ENCODE measurements at places on chromosomes 3 and 15. TPM values are rescaled to one million over a fixed set of nuclear protein-coding genes. Genes with fewer than 3 reads are reported as not detected.

CSPG5 gene
- total RNA-seq: 0.18 TPM

TMEM207 gene
- total RNA-seq: not detected

PRR20G gene
- total RNA-seq: not detected

DAZL gene
- total RNA-seq: not detected

TERC gene
- total RNA-seq: 0.75 TPM

DNA sequence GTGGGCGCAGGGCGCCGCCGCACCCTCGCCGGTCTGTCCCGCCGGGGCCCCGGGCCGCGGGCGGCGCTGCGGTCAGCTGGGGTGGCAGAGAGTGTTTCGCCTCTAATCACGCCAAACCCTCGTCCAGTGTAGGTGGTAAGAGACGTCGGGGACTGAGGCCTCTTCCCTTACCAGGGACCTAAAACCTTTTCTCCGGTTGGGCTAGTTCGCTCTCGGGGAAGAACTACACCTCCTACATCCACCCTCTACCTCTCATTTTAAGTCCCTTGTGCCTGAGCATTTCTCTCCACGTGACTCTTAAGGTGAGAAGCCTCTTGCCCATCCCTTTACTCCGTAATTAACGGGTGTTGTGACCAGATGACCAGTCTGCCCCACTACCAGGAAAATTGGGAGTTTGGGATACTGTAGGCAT, 520 bp downstream of the TMEM42 start:
- no peak for DNase-seq

GRCh38 chr3:168534761-168535160, 439.0 kb upstream of the GOLIM4 start:
- DNase-seq: no peak

DNA sequence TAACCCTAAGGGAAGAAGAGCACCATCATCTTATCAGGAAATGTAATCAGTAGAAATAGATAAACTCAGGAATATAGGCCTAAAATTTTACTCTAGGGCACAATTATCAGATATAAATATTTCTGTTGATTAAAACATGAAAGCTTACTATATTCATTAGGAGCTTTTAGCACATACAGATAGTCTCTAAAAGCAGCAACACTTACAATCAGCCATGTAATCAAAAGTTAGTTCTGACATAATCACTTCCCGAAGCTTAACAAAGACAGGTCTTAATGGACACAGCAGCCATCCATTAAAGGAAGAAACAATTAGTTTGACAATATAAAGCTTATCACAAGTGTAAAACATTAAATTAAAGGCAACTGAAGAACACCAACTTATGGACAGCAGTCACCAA, 30.6 kb downstream of the DCLK3 start:
- no peak for DNase-seq

DNA sequence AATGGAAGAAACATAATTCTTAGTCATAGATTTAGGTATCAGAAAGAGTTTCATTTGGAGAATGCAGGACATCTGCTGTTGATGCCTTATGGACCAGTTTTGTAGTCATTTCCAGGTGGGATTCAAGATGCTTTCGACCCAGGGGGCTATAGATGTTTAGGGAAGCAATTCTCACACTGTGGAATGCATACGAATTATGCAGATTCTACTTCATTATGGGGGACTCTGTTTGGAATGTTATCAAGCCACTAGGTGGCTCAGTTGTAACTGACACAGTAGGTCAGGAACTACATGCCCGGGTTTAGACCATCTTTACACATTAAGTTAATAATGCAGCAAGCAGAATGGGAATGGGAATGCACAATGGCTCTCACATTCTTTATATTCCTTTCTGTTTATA, 1359.8 kb downstream of the ZPLD1 start:
- no peak for DNase-seq

DNA sequence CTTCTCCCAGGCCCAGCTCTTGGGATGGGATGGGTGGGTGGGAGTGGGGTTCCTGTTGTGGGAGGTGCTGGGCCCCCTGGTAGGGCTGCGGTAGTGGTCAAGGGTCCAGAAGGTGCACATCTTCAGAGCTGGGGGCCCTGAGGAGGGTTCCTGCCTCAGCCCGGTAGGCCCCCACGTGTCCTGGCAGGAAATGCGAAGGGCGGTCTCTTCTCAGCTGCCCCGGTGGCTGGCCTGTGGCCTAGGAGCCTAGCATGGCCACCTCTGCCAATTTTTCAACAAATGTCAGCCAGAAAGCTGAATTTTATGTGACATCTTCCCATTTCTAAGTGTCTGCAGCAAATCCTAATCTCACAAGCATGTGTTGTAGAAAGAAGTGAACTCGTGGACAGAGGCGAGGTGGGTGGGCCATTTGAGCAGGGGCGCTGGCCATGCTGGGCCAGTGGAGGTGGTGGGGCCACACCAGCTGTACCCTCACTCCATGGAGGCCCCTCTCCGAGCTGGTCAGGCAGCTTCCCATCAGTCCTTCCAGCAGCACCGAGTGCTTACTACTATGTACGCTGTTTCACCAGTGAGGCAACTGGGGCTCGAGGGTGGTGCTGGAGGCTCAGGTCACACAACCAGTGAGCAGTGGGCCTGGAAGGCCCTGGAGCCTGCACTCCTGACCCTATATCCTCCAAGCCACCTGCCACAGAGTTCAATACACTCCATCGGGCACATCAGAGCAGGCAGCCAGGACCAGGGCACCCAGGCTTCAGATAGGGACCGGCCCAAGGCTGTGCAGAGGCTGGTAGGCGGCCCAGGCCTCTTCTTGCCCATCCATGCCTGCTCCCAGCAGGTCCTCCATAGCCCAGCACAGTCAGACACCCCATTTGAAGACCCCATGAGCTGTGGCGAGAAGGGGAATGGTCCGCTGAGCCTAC, 23.2 kb downstream of the FBLN2 start:
- peak; percentile 55 for DNase-seq

DNA sequence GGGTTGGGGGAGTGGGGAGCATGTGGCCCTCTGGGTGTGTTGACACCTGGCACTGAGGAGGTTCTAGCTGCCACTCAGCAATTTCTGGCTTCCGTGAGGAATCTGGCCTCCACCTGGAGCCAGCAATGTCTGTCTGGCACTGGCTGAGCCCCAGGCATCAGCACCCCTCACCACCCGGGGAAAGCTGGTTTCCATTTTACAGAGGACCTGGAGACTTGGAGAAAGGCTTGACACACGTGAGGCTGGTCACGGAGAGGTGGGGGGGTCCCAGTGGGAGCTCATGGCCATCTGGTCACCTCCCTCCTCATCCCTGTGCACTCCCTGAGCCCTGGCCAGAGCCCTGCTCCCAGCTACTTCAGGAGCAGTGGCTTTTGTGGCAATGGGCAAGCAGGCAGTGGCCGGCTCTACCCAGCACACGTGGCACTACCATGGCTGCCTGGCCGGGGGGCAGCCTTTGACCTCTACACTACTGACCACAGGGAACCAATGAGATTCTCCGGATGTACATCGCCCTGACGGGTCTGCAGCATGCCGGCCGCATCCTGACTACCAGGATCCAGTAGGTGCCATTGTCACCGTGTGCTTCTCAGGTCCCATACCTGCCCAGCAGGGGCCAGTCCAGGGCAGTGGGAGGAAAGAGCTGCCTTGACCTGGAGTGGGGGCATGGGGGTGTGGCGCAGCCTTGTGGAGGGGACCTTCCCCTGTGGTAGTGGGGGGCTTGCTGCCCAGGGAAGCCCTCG, 28.5 kb downstream of the ACAD9 start:
- DNase-seq: no peak

- no peak for DNase-seq
Measured at GRCh38 chr15:69853544-69853951, 244.2 kb downstream of the TLE3 start.

DNA sequence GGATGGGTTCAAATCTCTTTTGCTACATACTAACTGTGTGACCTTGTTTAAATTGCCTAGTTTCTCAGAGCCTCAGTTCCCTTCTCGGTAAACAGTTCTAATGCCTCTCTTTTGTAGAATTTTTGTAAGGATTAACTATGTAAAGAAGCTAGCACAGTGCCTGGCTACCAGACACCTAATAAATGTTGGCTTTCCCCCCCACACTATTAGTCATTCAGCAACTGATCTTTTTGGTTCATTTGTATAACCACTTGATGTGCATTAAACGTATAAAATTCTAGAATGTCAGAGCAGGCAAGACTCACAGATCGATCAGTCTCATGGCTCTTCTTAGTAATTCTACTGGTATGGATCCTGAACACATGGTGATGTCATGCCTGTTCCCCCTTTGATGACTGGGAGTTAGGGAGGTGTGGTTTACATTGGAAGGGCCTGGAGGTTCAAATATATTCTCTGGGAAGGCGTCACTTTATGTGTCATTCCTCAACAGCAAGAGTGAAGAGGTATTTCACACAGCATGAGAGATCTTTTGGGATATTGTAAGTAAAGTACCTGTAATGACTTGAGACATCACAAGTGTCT, 6.5 kb downstream of the TAGLN3 start:
- no peak for DNase-seq

- DNase-seq: no peak
Measured at GRCh38 chr3:183854318-183855035, 29.1 kb upstream of the MAP6D1 start.

GRCh38 chr3:150346981-150347863, 60.9 kb upstream of the TSC22D2 start:
- DNase-seq: no peak

DNA sequence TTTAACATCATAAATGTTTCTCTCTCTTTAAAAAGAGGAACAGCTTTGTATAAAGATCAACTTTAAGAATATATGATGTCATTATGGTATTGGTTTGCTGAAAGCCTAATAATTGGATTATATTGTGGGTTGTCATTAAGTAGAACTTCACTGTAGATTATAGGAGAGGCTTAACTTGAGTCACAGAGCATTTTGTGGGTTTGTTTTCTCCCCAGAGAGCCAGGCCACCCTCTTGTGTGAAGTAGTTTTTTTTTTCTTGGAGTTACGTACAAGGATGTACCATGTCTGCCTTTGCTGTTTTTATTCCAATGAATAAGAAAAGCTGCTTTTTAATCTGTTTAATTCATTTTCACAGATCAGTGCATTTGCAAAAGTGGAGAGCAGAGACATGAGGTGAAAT, 354.8 kb upstream of the TBL1XR1 start:
- no peak for DNase-seq

Measured in psoas muscle (tissue), 8 donors.